BJ (cell line): ENCODE measurements at places on chromosomes 11 and 22.

GRCh38 chr11:134542401-134543165, 130.5 kb upstream of the B3GAT1 start:
- no peak for DNase-seq

DNA sequence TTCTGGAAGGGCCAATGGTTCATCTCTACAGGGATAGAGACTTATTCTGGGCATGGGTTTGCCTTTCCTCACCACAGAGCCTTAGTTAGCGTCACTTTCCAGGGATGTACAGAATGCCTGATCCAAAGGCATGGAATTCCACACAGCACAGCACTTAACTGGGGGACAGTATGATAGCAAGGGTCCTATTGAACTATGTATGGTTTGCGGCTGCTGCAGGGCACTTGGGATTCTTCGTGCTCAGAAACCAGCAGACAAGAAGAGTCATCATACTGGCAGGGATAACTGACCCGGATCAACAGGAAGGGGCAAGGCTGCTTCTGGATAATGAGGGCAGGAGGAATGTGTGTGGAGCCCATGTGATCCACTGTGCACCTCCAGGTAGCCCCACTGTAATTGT, 105.7 kb downstream of the SWAP70 start:
- no peak for DNase-seq

DNA sequence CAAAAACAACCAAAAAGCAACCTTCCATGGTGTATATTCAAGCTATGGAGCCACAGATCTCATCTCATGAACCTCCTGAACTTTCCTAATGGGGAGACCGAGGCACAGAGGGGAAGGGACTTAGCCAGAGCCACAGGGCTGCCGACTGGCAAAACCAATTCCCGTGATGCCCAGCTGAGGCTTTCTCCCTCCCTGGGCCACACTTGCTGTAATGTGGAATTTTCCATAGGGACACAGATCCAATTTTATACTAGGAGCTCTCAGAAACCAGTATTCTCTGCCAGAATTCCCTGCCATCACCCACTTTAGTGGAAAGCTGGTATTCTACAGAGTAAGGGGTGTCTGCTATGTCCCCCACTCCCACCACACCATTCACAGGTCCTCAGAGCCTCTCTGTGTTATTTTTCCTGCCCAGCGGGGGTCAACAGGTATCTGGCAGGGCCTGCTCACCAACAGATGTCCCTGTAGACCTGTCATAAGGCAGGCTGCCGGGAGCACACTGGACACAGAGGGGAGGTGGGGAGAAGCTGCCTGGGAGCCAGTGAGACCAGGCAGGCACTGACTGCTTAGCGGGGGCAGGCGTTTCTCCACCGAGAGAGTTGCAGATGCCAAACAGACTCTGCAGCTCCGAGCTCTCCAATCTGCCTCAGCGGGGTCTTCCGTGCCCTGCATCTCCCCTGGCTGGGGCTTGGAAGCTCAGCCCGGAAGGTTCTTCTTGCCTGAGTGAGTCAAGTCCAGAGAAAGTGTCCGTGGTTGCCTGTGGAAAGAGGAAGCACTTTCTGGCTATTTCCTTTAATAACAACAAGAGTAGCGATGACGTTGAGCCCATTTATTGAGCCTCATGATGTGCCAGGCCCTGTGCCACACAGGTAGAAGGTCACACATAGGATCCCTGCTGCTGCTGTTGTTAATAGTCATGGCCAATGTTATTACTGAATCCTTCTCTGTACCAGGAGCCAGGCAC, 26.3 kb downstream of the RPS6KA4 start:
- no peak for DNase-seq

DNA sequence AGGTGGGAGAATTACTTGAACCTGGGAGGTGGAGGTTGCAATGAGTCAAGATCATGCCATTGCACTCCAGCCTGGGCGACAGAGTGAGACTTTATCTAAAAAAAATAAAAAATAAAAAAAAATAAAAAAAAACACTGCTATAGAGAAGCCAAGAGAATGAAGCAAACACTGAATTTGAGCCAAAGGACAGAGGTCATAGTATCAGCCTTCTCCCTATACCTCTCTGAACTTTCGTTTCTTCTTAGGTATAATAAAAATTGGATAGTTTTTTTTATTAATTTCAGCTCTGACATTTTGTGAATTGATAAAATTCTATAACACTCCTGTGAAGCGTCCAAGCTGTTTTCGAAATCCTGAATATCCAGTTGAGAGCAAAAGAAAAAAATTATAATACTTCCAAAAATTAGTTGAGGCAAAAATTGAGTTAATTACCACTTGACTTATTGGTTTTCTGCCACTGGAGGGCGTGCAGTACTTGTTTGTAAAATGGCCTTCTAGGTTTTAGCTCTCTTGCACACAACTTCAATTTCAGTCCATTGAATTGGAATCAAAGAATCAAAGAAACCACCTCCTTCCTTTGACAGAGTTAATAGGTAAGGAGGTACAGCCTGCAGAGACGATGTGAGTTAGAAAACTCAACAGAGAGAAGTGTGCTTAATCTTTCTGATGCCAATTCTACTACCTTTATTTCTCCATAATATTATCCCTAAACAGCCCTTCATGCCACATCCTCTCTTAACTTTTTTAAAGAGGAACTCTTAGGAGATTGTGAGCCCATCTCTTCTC, 143.2 kb downstream of the BBOX1 start:
- DNase-seq, result no peak

DNA sequence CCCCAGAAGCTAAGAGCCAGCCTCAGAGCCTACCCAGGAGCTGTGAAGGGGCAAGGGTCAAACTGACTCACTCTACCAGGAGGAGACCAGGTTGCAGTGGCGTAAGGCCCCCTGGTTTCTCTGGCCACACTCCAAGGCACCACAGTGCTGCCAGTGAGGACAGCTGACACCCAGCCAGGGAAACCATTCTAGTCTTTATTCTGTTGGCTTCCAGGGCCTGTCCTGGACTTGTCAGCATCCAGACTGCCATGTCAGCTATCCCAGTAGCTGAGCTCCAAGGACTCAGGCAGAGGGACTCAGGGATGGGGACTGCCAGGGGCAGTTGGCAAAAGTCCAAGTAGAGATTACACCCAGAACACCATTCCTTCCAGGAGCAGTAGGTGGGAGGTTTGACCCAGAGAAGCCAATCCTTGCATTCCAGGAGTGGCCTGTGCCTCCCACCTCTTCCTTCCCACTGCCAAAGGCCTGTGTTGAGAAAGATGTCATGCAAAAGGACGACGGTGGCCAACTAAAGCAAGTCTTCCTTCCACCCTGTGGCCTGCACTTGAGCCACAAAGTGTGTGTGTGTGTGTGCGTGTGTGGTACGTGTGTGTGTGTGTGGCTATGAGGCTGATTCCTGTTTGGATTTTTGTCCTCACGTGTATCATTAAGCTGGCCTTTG, 3.6 kb upstream of the MAPK8IP1 start:
- DNase-seq, result no peak

GRCh38 chr11:12787847-12788246, 113.6 kb downstream of the TEAD1 start:
- DNase-seq, result no peak
